ENCODE measurements at places on chromosomes 5 and 9.
A peak's percentile ranks its signal among the peaks of the same experiment; 100 is the strongest.

DNA sequence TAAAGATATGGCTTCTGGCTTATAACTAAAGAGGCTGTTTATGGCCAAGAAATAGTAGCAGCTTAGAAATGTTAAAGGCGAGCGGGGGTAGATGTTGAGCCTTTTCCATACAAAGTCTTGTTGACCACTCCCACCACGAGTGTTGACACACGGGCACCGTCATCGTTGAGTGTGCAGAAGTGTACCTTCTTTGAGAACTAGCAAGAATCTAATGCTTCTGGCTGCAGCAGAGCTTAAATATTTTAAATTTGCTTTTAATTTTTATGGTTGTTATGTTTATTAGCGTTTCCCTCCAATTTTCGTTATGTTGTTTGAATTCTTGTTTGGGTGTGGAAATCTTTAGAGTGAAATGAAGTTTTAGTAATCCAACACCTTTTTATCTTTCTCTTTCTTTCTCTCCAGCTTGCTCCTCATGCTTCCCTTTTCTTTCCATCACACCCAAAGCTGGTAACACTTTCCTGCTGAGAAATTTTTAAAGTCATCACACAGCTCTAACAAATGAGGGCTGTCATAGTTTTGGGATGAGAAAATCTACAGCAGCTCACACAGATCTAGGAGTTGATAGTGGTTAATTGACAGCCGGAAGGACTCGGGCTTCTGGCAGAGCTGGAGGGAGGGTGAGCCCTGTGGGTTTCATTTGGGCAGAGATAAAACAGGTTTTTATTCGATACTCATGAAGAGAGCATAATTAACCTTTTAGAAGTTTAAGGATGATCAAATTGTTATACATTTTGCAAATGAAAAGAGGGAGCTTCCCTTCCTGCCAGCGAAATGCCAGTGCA is 120.1 kb upstream of the ZNF608 start:
- no peak for DNase-seq

- no peak for DNase-seq
These were observed 105.8 kb downstream of the GDA start for GRCh38 chr9:72254901-72255545.

DNA sequence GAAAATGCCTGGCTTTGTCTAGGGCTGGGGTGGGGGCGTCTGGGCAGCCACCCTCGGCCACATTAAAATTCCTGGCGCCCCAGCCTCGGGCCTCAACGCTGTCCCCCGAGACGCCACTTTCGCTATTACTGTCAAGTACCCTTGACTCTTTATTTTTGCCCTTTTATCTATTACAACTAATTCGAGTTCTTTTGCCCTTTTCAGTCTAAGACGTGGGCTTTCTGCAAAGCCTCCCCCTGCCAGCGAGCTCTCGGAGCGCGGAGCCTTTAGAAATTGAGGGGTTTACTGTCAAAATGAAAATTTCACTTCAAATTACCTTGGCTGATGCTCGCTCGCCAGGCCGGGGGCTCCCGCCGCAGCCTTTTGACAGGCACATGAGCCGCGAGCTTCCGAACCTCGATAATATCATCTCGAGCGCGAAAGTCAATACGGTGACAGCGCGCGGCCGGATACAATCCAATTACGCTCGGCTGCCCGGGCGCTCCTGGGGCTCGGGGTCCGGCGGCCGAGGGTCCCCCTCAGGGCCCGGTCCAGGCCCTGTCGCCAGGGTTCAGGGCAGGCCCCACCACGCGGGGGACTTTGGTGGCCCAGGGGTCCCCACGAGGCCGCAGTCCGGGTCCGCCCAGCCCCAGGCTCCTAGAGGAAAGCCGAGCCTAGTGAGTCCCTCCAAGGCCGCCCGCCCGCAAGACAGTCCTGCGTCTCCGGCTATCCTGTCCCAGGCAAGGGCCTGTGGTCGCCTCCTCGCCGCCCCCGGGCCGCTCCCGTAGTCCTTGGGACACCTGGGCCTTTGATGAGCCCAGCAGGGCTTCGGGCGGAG is 6.7 kb downstream of the IRX4 start:
- DNase-seq = no peak

- no peak for DNase-seq
These were observed 540.0 kb downstream of the KCTD16 start for GRCh38 chr5:144710637-144711036.

GRCh38 chr9:86096386-86096785 is 3.0 kb downstream of the GOLM1 start:
- DNase-seq = no peak

DNA sequence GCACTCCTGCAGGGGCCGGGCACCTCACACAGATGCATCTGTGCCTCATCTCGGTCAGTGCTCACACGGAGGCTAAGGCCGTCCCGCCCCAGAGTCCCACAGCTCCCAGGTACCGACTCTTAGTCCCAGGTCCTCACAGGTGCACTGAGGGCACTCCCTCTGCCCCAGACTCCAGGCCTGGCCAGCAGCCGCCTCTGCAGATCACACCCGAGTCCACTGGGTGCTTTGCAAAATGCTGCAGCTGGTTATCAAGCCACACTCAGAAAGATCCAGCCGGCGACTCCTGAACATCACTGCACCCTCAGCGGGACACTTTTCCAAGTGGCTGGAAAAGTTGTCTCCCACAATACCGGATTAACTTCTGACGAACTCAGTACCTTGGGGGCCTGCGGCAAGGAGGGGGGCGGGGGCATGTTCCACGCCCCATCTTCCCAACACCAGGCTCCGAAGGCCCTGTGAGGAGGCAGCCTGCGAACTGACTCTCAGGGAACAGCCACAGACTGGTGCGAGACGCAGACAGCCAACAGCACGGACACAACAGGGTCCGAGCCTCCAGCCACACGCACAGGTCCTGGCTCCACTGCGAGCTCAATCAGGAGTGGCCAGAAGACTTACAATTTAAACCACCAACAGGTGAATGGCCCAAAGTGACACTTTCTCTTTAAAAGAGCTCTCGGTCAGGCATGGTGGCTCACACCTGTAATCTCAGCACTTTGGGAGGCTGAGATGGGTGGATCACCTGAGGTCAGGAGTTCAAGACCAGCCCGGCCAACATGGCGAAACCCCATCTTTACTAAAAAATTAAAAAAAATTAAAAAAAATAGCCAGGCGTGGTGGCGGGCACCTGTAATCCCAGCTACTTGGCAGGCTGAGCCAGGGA is 4.0 kb downstream of the BRD3 start:
- no peak for DNase-seq

DNA sequence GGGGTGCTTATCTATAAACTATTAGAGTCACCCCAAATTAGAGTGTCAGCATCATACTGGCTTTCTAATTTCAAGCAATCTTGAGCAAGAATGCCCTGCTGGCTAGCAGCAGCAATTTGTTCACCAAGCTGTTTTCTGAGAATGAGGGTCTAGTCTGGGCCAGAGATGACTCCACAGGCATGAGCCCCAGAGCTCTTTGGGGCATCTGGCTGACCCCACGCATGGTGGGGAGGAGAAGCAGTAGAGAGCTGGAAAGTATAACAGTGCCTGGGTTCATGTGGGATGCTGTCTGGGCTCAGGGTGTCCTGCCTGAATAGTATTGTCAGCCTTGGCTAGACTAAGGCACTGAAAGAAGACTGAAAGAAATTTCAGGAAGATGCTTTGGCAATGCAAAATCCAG is 64.9 kb downstream of the C6 start:
- DNase-seq = no peak

GRCh38 chr9:114718801-114719221 is 36.8 kb upstream of the TEX48 start:
- no peak for DNase-seq

GRCh38 chr9:113648048-113648447 is 184.5 kb downstream of the RGS3 start:
- DNase-seq = no peak

- no peak for DNase-seq
These were observed 49.4 kb downstream of the SLIT3 start for GRCh38 chr5:169251333-169252084.

DNA sequence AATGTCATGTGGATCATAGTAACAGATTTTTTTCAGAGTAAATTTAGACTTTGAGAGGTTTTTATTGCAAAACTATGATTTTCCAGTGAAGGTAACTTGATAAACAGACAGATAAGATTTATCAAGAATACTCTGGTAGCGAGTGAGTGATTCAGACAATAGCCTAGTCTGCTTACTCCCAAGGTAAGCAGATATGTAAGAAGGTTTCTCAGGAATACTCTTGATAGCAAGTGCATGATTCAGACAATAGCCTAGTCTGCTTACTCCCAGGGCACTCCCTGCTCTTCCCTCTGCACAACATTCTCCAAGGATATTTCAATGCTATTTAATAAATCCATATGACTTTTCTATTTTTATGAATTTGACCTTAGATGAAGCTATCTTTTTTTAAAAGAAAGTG is 1881.5 kb downstream of the EFNA5 start:
- no peak for DNase-seq

GRCh38 chr5:158413122-158413680 is 554.3 kb upstream of the CLINT1 start:
- no peak for DNase-seq

- DNase-seq = no peak
These were observed 44.0 kb upstream of the LCP2 start for GRCh38 chr5:170341545-170341944.

- DNase-seq = no peak
These were observed 80.1 kb upstream of the CACNA1B start for GRCh38 chr9:137797206-137798120.

- no peak for DNase-seq
These were observed 183.4 kb downstream of the FBXL7 start for GRCh38 chr5:15683332-15683731.

- peak; percentile 6 for DNase-seq
These were observed 1888.9 kb upstream of the CDH6 start for GRCh38 chr5:29304545-29304944.

GRCh38 chr5:159257629-159258283 is 5.3 kb upstream of the UBLCP1 start:
- DNase-seq = no peak

DNA sequence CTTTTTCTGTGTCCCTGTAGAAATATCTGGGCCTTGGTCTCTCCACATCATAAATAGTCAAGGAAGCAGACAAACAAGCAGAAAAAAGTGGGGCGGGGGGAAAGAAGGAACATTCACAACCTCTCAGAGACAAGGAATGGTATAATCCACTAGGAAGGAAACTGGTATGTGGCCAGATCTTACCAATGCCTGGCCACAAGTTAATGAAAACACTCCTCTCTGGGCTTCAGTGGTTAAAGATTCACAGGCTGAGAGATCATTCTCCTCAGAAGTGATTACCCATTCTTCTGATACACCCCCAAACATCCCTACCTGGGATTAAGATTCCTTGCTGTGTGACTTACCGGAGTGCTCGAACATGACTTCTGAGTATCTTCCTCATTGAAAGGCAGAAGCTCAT is 290.6 kb downstream of the MARCHF11 start:
- no peak for DNase-seq

GRCh38 chr9:99726758-99727157 is 94.9 kb upstream of the NR4A3 start:
- DNase-seq = no peak

DNA sequence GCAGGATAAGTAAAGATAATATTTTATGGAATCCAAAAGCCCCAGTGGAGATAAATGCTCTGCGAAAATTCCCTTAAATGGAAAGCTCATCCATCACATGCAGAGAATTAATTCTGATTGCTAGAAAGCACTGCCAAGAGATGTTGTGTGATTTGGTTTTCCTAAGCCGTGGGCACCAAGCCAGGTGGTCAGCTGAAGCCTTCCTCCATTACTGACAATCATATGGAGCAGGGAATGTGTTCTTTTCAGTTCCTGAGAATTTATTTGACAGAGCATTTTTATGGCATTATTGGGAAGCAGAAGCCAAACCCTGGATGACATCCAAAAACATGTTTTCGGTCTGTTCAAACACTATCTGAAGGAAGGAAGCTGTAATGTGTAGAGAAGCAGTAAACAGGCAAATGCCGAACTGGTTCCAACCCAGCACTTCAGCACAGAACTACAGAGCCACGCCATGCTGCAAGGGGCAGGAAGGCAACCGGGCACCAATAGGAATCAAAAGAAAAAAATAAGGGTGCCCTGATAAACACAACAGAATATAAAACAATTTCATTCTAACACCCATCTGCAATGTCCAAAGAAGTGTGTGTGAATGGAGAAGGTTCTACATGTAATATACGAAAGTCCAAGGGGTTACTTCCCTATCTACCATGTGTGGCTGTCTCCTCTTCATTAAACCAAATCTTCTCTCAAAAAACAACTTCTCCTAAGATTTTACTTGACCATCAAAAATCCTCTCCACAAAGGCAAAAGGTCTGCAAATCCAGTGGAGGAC is 12.3 kb downstream of the ARSB start:
- peak; percentile 89 for DNase-seq

DNA sequence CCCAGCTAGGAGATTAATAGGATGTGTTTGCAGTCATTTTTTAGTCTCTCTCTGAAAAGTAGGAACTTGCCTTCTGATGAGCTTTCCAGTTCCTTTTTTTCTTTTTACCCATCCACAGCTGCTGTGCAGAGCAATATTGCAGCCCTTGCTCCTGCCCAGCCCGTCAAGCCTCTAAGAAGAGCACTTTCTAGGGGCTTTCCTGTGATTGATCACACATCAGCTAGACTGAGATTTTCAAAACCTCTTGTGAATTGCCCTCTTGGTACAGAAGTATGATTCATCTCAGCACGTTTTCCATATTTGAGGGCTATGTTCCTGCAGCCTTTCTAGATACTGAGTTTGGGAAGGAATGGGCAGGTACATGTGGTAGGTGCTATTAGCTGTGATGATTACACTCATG is 93.9 kb downstream of the GALNT10 start:
- DNase-seq = no peak

- no peak for DNase-seq
These were observed 47.6 kb downstream of the PDCD1LG2 start for GRCh38 chr9:5557606-5558587.

- no peak for DNase-seq
These were observed 95.6 kb upstream of the DMRT1 start for GRCh38 chr9:745761-746380.

DNA sequence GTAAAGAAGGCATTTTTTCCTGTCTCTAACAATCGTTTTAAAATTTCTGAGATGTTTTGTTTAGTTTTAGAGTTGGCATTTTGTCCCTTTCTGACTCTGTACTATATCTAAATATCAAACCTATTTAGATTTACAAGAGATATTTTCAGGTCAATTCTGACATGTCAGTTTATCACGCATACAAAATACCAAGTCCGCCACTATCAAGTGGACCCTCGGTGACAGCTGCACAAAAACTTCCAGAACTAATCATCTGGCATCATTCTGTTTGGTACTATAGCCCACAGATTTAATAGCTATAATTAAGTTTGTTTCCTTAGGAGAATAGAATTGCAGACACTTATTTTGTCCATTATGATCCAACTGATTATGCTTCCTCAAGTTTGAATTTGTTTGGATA is 1278.2 kb downstream of the CDH12 start:
- DNase-seq = no peak

All from LNCaP clone FGC (cell line).